GM23338 (cell line): ENCODE measurements at places on chromosomes 5 and 9. TPM values are rescaled to one million over a fixed set of nuclear protein-coding genes. Genes with fewer than 3 reads are reported as not detected.

The CDO1 gene
- 22.7 and 24.5 TPM in 2 replicates for polyA plus RNA-seq

DNA sequence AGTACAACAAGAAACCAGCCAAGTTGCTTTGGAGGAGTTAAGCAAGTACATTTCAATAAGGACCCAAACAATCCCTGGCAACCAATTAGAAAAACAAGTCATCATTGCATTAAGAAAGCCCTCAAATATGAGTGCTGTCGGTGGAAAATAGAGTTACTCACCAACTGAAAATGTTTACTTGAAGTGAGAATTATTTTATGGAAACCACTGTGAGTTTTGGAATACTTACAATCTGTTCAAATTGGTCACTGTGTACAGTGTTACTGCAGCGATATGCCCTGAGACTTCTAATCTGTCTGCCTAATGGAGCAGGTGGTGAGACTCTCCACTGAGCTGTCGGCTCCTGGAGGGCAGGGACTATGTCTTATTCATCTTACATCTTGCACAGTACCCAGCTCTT, 1073.2 kb upstream of the DMAC1 start:
- H3K36me3 ChIP-seq, result no peaks in the 10 kb centered on the region
- H3K4me1 ChIP-seq, result 0 out of 2 replicates have a peak, but pooled peaks cover 5% of the 10 kb centered on the region
- H3K27me3 ChIP-seq, result no peaks in the 10 kb centered on the region
- H3K27ac ChIP-seq, result no peak overlapping the region

The CAVIN4 gene
- 2.1 and 3.0 TPM in 2 replicates for polyA plus RNA-seq

The LPAR1 gene
- polyA plus RNA-seq, result 0.66 and 1.0 TPM in 2 replicates

DNA sequence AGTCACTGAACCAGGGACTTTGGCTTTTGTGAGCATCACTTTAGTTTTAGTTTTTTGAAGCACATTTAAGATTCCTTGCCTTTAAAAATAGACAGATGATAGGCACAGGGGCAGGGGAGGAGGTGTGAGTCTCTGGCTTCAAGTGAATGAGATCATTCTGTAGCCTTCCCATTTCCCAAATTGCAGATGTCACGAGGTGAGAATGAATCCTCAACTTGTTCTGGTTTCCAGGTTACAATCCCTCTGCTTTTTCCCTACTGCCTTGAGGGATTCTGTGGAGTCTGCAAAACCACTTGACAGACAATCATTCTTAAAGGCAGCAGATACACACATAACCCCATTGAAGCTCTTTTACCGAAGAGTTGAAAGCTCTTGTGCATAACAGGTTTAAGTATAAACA, 332.4 kb downstream of the DMAC1 start:
- H3K27ac ChIP-seq, result no peak overlapping the region
- H3K4me3 ChIP-seq, result no peak overlapping the region
- no peak for DNase-seq
- no peaks in the 10 kb centered on the region for H3K4me1 ChIP-seq
- H3K27me3 ChIP-seq, result no peaks in the 10 kb centered on the region

GRCh38 chr5:96687812-96688453, 25.8 kb downstream of the CAST start:
- no peak overlapping the region for H3K27ac ChIP-seq
- no peaks in the 10 kb centered on the region for H3K36me3 ChIP-seq
- H3K27me3 ChIP-seq, result no peaks in the 10 kb centered on the region
- peak; percentile 56 for DNase-seq

- H3K27ac ChIP-seq, result no peak overlapping the region
- peaks cover 40% of the 10 kb centered on the region for H3K27me3 ChIP-seq
- DNase-seq, result no peak
- no peaks in the 10 kb centered on the region for H3K36me3 ChIP-seq
Observed at GRCh38 chr9:96874201-96874785, 20.0 kb upstream of the ZNF782 start.

The ADAMTS2 gene
- polyA plus RNA-seq, result 1.6 and 2.1 TPM in 2 replicates

DNA sequence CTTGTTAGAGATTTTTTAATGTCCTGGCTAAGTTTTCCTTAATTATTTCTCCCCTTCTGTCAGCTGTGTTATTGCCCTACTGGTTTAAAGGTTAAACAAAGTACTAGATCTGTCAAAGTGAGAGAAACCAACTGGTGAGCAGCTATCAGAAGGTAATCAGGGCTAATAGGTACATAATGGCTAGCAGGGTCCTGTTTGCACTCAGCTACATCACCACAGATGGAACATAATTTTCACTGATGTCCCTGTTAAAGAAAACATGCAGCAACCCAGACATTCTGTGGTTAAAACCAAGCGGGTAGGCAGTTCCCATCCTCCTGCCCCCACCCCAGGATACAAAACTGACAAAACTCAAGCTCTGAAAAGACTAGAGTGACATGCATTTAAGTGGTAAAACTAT, 473.9 kb downstream of the NR2F1-AS1 start:
- no peak overlapping the region for H3K4me3 ChIP-seq
- H3K4me1 ChIP-seq, result no peaks in the 10 kb centered on the region
- no peak for DNase-seq
- no peak overlapping the region for H3K27ac ChIP-seq

- H3K4me1 ChIP-seq, result no peaks in the 10 kb centered on the region
- no peak for DNase-seq
- H3K4me3 ChIP-seq, result no peak overlapping the region
Observed at GRCh38 chr5:54754878-54755277, 230.5 kb downstream of the ESM1 start.

DNA sequence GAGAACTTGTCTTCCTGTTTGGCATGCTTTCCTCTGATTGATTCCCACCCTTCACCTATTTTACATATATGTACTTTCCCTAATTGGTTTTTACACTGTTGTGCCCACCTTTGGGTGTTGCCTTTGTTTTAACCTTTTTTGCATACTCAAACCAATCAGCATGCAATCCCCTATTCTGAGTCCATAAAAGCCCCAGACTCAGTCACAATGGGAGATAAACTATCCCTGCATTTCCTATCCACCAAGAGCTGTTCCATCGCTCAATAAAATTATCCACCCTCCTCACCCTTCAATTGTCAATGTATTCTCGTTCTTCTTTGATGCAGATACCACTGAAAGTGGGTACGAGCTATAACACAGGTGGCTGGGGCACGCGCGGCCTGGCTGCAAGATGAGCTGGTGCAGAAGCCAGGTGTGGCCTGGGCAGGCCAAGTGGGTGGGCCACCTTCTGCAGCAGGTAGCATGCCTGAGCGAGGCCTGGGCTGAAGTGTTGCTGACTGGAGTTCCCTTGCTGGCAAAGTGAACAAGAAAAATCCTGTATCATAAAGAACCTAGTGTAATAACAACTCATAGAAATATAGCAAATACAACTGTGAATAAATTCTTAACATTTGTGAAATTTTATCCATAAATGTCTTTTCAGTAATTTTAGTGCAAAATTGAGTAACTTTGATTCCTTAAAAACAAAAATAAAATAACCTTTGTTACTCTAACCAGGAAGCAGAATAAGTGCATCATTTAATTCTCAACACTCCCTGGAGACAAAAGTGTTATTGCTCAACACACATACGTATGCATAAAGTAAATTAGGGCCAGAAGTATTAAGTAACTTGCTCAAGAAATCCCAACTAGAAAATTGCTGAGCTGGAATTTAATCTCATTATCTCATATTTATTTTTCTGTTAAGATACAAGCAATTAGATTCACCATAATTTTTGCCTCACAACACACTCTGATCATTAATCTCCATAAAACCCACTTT, 685.3 kb upstream of the EDIL3 start:
- H3K4me3 ChIP-seq, result no peak overlapping the region
- H3K4me1 ChIP-seq, result no peaks in the 10 kb centered on the region
- no peaks in the 10 kb centered on the region for H3K27me3 ChIP-seq

DNA sequence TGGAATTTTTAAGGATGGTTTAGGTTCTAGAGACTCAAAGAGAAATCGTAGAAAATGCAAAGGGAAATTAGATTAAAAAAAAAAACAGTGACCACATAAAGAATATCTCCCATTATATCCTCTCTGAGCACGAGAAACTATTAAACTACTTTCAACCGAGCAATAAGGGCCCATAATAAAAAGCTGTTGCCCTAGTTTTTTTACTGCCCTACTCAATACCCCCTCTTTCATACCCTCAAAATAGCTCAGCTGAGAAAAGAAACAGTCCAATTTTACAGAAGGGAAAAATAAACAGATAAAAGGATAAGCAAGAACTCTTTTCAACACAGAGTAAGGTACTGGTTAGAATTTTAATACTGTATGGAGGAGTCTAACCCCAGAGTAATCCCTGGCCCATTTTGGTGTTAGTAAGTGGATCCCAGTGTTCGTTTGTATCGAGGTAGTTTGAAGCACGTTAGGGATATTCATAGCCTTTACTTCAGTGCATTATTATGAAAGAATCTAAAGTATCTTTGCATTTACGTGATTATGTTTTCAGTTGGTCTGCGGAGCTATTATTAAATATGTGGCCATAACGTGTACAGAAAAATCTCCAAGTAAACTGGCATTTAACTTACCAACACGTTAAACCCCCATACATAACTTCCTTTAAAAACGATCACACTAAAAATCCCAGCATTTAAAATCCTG, 980 bp upstream of the RHOBTB3 start:
- H3K27ac ChIP-seq, result no peak overlapping the region
- H3K27me3 ChIP-seq, result peaks cover 73% of the 10 kb centered on the region
- H3K4me3 ChIP-seq, result peak overlapping the region; percentile 62

GRCh38 chr9:69502671-69503301, 169.4 kb downstream of the APBA1 start:
- H3K27me3 ChIP-seq, result no peaks in the 10 kb centered on the region
- peaks cover 4% of the 10 kb centered on the region; the same call in 1 of the 2 replicates for H3K4me1 ChIP-seq
- H3K4me3 ChIP-seq, result no peak overlapping the region
- H3K36me3 ChIP-seq, result no peaks in the 10 kb centered on the region
- no peak for DNase-seq

DNA sequence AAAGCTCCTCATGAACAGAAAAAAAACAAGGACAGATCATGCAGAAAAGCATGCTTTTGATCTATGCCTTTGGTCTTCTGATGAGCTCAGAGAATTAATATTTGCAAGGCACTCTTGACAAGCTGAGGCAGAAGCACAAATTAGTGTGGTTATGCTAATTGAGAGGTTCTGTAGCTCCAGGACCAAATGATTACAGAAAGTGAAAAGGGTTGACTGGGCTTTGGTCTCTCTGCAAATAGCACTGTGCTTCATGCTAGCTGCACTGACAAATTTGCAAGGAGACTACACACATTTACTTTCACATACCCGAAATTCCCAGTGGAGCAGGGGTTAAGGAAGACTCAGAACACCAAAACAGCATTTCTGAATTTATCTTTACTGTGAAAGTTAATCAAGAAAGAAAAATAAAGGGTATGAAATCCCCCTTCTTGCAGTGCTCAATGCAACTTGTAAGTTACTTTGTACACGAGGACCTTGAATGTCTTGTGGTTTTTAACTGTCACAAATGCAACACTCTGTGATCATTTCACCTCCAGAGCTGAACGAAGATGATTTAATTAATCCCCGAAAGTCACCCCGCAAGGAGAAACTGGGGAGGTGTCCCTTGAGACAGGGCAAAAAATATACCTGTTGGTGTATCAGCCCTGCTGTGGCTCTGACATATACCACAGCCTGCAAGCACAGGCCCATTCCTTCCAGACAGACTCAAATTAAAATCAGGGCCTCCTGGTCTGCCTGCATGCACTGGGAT, 11.9 kb downstream of the RAPGEF1 start:
- DNase-seq, result no peak
- H3K4me1 ChIP-seq, result peaks cover 36% of the 10 kb centered on the region
- H3K27me3 ChIP-seq, result no peaks in the 10 kb centered on the region
- no peaks in the 10 kb centered on the region for H3K36me3 ChIP-seq
- H3K4me3 ChIP-seq, result no peak overlapping the region
- H3K27ac ChIP-seq, result peak overlapping the region; percentile 77; the same call in 1 of the 2 replicates

GRCh38 chr5:144864118-144864517, 693.4 kb downstream of the KCTD16 start:
- no peaks in the 10 kb centered on the region for H3K27me3 ChIP-seq
- H3K4me3 ChIP-seq, result no peak overlapping the region
- H3K27ac ChIP-seq, result no peak overlapping the region
- H3K36me3 ChIP-seq, result no peaks in the 10 kb centered on the region
- no peak for DNase-seq

DNA sequence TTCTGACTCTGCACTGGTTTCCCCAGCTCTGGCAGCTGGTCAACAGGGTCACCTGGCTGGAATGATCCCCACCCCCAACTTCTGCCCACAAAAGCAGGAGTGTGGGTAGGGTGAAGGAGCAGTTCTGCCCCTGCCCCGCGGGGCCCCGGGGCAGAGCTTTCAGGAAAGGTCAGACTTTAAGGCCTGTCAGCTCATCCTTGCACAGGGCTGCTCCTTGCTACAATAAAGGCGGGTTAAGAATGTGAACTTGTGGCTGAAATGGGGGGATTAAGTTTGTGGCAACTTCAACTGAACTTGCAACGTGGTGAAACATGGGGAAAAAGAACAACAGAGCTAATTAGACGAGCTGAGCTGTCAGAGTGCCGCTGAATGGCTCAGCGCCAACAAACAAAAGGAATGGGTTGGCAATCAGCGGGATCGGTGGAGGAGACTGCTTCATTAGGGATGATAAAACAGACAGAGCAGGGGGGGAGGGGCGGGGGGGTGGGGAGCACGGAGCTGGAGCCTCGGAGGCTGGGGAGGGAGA, 50.8 kb downstream of the CRB2 start:
- no peaks in the 10 kb centered on the region for H3K36me3 ChIP-seq
- no peak for DNase-seq
- peaks cover 4% of the 10 kb centered on the region; the same call in 1 of the 2 replicates for H3K4me1 ChIP-seq
- no peak overlapping the region for H3K4me3 ChIP-seq
- H3K27ac ChIP-seq, result no peak overlapping the region

DNA sequence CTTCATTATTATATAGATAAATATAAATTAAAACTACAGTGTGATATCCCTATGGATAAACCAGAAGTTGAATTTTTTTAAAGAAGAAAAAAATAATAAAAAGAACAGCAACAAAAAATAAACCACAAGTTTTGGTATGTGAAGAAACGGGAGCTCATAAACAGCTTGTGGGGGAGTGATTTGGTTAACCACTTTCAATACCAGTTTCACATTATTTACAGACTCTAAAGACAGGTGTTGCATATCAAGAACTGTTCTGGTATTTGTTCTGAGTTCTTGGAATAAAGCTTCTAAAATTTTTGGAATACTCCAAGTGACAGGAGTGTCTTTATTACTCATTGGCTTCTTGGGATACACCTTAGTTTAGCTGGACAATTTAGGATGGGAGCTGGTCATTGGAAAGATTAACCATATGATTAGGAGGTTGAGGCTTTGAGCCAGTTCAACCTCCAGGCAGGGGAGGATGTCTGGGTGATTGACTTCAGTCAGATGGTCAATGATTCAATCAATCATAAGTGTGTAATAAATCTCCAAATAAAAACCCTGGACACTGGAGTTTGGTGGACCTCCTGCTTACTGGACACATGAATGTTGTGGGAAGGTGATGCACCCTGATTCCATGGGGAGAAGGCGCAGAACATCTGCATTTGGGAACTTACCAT, 2223.1 kb upstream of the C9orf72 start:
- H3K36me3 ChIP-seq, result no peaks in the 10 kb centered on the region
- H3K27me3 ChIP-seq, result no peaks in the 10 kb centered on the region
- DNase-seq, result no peak
- no peak overlapping the region for H3K27ac ChIP-seq
- H3K4me3 ChIP-seq, result no peak overlapping the region

- no peaks in the 10 kb centered on the region for H3K27me3 ChIP-seq
- no peak overlapping the region for H3K4me3 ChIP-seq
- no peak for DNase-seq
Observed at GRCh38 chr9:543478-543877, 298.0 kb upstream of the DMRT1 start.

The OR1K1 gene
- not detected in 2 replicates for polyA plus RNA-seq
